ENCODE measurements at places on chromosomes 16 and 17.

- no peak for DNase-seq
These were observed 161.5 kb downstream of the CCT6B start for GRCh38 chr17:34799751-34800150.

GRCh38 chr16:26645614-26646013 lies 421.1 kb upstream of the C16orf82 start:
- DNase-seq = no peak

- no peak for DNase-seq
These were observed 139.0 kb downstream of the RAB11FIP4 start for GRCh38 chr17:31530391-31530985.

- no peak for DNase-seq
These were observed 1.7 kb downstream of the ADORA2B start for GRCh38 chr17:15946611-15947120.

DNA sequence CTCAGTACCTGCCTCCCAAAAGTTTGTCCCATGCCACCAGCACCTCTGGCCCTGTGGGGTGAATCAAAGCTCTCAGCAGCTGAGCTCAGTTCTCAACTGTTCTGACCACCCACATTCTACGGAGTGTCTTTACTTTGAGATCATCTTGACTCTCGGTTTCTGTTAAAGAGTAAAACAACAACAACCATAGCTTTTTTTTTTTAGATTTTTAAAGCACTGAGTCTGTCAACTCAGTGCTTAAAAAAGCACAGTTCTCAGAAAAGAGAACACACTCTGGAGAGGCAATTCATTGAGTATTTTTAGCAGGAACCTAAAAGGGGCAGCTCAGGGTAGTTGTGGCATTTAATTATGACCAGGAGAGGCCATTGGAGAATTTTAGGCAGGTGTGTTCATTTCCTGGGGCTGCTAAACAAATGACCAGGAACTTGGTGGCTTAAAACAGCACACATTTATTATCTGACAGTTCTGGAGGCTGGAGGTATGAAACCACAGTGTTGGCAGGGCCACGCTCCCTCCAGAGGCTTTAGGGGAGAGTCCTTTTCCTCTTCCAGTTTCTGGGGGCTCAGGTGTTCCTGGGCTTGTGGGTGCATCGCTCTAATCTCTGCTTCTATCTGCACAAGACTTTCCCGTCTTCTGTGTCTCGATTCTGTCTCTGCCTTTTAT lies 6.7 kb upstream of the WFIKKN2 start:
- no peak for DNase-seq

- DNase-seq = no peak
These were observed 29.6 kb downstream of the OGFOD1 start for GRCh38 chr16:56480776-56481467.

- peak; percentile 80 for DNase-seq
These were observed at the start of gene SOCS1 for GRCh38 chr16:11255737-11256660. SOCS1 (minus strand) TSS chr16:11256204; CDS start chr16:11255478, 726 bp downstream.

DNA sequence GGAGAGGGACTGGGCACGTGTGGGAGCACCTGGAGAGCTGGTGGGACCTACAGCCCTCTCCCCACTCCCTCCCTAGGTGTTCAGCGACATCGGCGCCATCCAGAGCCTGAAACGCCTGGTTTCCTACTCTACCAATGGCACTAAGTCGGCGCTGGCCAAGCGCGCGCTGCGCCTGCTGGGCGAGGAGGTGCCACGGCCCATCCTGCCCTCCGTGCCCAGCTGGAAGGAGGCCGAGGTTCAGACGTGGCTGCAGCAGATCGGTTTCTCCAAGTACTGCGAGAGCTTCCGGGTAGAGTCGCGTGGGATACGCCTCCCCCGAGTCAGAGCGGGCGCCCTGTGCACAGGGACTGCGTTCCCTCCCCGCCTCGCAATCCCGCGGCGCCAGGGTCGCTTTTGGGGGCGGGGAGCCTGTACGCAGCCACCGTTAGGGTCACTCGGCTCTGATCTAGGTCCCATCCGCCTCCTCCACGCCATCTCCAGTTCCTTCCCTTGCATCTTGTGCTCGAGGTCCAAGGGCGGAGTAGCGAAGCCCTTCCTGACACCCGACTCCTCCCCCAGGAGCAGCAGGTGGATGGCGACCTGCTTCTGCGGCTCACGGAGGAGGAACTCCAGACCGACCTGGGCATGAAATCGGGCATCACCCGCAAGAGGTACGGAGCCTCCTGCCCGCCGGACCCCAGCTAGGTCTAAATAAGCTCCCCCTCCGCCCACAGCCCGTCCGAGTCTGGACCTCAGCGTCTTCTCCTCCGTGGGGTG lies 13.0 kb downstream of the SARM1 start:
- peak; percentile 13 for DNase-seq

GRCh38 chr17:41444640-41445039 lies 3.9 kb upstream of the KRT38 start:
- no peak for DNase-seq

- DNase-seq = peak; percentile 55
These were observed 11.3 kb downstream of the RFFL start for GRCh38 chr17:35052241-35052610.

DNA sequence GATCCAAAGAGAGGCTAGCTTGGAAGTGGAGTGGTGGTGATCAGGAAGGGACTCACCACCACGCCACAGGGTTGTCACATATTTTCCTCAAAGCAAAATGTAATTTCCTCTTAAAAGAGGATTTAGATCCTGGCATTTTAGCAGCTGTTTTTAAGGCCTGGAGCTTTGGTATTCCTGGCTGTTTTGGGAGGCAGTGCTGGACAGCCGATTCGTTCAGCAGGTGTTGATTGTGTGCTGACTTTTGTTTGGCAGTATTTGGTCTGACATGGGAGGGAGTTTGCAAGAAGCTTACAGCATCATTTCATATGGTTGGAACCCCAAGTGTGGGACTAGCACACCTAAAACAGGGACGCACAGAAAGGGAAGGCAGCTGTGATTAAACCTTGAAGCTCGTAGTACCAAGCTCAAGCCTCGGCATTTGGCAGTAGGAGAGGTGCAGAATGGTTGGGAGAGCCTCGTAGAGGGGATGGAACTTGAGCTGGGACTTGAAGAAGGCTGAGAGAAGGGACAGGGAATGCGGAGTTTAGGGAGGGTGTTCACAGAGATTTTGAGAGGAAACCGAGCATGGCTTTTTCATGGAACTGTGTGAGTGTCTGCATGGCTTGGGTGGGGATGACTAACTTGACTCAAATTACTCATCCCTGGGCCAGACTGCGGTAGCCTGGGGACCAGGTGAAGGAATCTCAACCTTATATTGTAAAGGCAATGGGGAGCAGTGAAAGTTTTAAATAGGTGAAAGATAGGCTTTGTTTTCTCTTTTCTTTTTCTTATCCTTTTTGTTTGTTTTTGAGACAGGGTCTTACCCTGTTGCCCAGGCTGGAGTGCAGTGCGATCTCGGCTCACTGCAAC lies 52.3 kb downstream of the RPTOR start:
- no peak for DNase-seq

DNA sequence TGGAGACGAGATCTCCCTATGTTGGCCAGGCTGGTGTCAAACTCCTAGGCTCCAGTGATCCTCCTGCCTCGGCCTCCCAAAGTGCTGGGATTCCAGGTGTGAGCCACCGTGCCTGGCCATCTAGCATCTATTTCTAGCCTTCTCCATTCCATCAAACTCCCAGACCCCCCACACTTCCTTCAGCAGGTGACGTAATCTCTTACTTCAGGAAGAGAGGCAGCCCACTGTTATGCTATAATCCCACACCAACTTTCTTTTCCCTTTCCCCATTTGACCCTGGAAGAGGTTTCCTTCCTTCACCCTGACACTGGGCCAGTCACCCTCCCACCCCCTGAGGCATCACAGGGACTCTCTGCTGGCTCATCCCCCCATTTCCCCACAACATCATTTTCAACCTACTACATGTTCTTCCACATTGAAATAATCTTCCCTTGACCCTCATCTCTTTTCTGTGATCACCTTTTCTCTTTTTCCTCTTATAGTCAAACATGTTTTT lies 7.6 kb downstream of the ITGA2B start:
- DNase-seq = no peak

- no peak for DNase-seq
These were observed at the start of gene HES7 for GRCh38 chr17:8123695-8124349. HES7 (minus strand) TSS chr17:8124106; CDS start chr17:8124084, 22 bp downstream.

DNA sequence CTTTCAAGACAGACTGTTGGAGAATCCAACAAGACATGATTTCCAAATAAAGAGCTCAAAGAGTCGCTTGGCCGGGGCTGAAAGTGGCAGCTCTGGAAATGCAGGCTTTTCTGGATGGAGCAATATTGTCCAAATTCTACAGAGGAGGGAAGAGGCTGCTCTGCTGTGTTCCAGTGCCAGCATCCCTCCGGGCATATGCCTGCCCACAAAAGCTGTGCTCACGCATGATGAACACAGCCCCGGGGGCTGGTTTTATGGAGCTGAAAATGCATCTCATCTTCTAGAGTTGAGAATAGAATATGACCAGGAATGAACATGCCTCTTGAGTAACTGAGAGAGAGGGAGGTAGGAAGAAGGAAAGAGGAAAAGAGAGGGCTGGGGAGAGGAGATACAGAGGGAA lies 74.7 kb upstream of the TOX3 start:
- no peak for DNase-seq

DNA sequence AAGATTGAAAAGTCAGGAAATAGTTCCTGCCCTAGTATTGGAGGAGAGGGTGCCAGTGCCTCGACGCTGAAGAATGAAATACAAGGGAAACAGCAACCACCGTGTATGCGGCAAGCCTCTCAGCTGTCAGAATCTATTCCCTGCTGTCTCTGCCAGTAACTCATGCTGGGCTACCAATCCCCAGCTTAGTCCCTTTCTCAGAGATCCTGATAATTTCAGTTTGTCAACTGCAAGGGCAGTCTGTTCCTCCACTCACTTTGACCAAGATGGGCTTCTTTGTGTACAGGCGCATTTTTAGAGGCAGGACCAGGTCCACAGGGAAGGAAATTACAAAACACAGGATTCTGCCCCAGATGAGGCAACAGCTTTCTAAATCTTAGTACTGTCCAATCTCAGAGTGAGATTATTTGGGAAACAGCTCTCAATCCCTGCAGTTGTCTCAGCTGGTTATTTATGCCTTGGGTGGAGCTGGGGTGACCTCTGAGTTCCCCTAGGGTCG lies 1.3 kb downstream of the NQO1 start:
- no peak for DNase-seq

DNA sequence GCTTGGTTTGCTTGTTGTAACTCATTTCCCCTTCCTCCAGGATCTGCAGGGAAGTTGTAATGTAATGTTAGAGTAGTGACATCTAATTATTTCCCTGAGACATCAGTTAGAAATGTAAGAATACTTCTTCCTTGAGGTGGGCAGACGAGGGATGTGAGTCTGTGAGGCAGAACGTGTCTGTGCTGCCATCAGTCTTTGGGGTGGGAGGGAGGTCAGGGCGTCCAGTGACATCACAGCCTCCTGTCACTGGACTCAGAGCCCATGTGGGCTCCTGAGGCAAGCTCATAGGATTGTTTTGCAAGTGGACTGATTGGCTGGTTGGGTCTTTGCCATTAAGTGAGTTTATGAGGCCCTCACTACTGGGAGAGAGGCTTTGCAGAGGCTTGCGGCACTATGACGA lies 188.8 kb downstream of the CCDC182 start:
- no peak for DNase-seq

- DNase-seq = peak; percentile 54
These were observed 70.0 kb upstream of the PMFBP1 start for GRCh38 chr16:72241930-72242329.

GRCh38 chr17:58932956-58933355 lies 173.7 kb downstream of the TRIM37 start:
- no peak for DNase-seq

GRCh38 chr17:63842173-63842539 lies 329 bp downstream of the SMARCD2 start:
- DNase-seq = no peak

DNA sequence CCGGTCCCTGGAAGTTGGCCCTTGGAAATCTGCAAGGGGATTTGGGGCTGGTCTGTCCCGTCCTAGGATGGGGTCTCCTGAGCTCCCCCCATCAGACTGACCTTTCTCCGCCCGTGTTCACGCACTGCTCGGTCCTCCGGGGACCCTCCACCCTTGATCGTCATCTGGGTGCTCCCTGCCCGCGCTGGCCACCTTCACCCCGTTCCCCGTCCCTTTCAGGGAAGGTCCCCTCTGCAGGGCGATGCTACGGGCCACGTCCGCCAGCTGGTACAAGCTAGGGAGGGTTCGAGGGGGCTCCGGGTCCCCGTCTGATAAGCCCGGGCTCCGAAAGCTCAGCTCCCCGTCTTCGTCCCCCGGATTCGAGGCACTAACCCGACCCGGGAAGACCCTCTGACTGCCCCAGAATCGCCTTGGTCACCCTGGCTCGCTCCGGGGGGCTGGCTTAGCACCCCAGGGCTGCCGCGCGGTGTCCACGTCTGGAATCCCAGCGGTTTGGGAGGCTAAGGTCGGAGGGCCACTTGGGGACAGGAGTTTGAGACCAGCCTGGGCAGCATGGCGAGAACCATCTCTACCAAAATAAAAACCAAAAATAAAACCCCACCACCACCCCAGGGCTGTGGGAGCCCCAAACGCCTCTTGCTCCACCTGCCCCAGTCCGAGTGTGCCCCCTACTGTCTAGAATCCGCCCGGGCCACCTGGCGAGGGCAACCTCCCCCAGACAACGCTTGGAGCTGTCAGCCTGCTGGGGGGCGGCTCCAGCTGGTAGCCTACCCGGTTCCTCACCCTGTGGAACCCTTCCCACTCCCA lies 1.1 kb upstream of the SLC43A2 start:
- DNase-seq = peak; percentile 52

DNA sequence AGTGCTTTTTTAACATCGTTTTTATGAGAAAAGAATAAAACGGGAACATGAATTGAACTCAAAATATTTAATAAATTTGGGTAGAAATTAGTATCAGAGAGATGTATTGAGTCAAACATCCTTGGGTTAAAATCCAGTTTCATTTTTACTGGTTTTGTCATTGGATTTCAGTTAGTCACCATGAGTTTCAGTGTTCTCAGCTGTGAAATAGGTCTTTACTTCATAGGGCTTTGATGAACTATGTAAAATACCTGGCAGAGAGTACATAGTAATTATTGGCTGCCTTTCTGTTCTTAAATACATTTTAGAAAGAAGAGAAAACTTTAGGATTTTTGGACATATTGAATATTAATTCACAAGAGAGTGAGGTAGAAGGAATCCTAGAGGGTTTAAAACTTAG lies 105.8 kb downstream of the TANC2 start:
- no peak for DNase-seq

DNA sequence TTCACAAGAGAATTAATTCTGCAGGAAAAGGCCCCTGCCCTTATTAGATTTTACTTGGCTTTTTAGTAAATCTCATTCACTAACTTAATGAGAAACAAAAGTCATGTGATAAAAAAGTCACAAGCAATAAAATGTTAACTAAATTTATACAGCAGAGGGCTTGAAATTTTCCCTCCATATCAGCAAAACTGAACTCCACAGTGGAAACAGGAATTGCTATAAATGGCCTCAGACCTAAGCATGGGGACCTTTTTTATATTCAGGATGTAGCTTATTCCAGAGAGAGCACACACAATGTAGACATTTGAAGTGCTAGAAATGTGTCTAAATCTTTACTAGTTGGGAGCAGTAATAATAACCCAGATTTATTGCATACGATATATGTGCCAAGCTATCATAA lies 291.5 kb downstream of the C16orf95 start:
- no peak for DNase-seq

DNA sequence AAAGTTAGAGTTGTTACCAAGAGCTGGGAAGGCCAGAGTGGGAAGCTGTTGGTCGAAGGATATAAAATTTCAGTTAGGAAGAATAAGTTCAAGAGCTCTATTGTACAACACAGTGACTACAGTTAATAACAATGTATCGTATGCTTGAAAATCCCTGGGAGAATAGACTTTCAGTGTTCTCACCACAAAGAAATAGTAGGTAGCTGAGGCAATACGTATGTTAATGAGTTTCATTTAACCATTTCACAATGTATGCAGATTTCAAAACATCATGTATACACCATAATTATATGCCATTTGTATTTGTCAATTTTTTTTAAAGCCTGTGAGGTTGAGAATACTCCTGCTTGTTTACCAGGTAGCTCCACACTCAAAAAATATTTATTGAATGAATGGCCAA lies 41.5 kb upstream of the MYOCD start:
- no peak for DNase-seq

Measured in AG10803 (cell line).